Activated T-cell treated with anti-CD3 and anti-CD28 coated beads, Interleukin-2, amount 50 U/mL, for 72 hours (primary cell): ENCODE measurements at places on chromosomes 5 and 9.

DNA sequence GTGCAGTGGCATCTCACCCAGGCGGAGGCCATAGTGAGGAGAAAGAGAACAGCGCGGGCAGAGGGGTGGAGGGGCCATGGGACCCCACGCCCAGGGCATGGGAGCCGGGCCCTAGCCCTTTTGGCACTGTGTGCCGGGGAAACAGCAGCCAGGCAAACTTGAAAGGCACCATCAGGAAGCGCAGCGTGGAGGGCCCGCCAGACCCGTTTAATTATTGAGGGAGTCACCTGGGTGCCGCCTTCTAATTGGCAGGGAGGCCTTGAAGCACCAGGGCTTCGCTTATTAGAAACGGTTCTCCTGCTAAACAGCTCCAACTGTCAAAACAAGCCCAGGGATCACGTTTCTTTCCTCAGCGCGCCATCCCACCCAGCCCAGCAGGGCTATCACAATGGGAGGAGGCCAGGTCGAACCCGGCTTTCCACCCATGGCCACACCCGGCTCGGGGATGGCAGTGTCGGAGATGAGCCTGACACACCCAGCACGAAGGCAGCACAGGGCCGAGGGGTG is 104.6 kb upstream of the SARDH start:
- DNase-seq, result no peak

- DNase-seq, result no peak
These were observed at the start of gene IFNB1 for GRCh38 chr9:21077781-21078180. Gene IFNB1, minus strand, starts transcription at chr9:21077942. Its CDS starts 73 bp downstream, at chr9:21077869.

DNA sequence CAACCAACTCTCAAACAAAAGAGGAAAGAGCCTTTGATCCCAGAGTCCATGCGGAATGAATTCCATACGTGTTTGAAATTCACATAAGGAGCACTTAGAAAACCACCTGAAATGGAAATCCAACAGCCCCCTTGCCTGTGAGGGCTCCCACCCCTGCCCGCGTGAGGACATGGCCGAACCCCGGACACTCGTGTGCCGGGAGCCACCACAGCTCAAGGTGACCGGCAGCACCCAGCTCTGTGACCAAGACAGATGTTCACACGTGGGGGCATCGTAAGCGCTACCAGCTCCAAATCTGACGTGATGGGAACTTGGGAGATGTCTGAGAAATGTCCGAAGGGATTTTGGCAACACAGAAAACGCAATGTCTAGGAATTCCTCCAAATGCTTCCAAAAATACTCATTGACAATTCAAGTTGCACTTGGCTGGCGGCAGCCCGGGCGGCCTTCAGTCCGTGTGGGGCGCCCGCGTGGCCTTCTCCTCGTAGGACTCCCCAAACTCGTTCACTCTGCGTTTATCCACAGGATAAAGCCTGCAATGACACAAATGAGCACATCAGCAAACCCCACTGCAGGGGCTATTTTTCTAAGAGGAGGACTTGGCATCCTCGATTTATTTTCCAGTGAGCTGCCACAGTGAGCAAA is 23.2 kb upstream of the TERT start:
- DNase-seq, result no peak

DNA sequence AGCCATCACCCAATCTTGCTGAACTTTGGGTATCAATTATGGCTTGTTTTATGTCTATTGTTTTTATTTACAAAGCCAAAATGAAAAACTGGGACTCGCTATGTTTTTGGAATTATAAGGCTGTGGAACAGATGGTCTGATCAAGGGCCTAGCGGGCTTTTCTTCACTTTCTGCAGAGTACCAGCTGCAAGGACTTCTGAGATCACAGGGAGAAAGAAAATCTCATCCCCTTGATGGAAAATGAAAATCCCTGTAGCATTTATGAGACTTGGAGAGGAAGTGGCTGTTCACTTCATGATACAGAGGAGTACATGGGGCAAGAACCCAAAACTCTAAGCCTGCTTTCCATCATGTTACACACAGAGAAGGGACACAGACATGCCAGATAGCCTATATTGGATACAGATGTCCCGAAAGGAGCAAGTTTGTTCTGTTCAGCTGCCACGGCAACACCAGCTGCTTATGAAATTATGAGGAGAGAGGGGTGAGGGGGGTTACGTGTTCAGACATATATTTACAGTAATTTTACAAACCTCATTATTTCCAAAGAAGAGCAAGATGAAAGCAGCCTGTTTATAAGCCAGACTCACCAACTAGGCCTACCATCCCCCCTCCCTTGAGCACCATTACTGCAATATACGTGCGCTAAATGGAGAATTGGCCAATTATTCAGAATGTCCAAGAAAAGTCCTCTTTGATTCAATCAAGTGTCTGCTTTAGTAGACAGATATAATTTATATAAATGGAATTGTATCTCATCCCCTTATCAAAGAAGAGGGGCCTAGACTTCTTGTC is 220.0 kb downstream of the MARCHF11 start:
- DNase-seq, result no peak

GRCh38 chr5:149262315-149262714 is 9.3 kb upstream of the AFAP1L1 start:
- no peak for DNase-seq

DNA sequence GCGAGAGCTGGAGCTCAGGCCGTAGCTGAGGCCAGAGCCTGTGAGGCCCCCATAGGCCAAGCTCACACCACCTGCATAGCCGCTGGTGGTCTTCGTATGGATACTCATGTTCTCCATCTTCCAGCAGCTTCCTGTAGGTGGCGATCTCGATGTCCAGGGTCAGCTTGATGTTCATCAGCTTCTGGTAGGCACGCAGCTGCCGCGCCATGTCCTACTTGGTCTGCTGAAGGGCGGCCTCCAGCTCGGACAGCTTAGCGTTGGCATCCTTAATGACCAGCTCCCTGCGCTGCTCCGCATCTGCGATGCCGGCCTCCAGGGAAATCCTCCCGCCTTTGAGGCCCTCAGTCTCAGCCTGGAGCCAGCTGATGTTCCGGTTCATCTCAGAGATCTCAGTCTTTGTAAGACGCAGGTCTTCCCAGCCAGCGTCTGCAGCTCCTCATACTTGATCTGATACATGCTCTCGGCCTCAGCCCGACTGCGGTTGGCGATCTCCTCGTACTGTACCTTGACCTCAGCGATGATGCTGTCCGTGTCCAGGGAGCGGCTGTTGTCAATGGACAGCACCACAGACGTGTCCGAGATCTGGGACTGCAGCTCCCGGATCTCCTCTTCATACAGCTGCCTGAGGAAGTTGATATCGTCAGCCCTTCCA is 172.1 kb downstream of the PPP2R2B start:
- DNase-seq, result no peak

DNA sequence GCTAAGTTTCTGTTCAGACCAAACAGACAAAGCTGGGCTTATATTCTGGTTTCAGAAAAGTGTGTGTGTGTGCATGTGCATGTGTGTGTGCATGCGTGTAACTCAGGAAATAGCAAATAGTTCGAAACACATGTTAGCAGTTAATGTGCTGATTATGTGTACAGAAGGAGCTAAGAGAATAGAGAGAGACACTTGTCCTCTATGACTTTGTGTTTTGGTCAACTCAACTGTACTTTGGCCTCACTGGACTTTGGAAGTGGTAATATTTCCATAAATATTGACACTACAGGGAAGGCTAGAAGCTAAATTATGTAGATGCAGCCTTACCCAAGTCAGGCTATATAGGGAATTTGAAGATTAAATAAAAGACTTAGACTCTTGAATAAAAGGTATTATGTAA is 155.5 kb downstream of the RAB3C start:
- DNase-seq, result no peak

- DNase-seq, result no peak
These were observed 61.2 kb upstream of the ZFR start for GRCh38 chr5:32505756-32506155.

DNA sequence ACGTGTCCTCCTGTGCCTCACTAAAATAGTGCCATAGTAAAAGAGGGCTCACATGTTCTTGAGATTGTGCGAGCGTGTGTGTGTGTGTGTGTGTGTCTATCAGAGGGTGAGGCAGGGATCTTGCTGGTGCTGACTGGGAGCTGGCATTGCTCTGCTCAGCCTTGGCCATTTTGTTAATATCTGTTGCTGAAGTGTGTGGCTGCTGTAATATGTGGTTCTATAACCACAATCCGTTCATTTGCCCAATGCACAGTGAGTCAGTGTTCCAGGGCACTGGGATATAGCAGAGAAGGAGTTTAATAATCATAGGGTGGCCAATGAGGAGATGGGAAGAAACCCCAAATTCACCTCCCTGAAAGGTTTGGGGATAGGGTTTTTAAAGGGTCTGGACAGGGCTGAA is 61.3 kb downstream of the RASGRF2 start:
- no peak for DNase-seq

- DNase-seq, result no peak
These were observed 4.6 kb downstream of the MORN5 start for GRCh38 chr9:122164286-122164685.

DNA sequence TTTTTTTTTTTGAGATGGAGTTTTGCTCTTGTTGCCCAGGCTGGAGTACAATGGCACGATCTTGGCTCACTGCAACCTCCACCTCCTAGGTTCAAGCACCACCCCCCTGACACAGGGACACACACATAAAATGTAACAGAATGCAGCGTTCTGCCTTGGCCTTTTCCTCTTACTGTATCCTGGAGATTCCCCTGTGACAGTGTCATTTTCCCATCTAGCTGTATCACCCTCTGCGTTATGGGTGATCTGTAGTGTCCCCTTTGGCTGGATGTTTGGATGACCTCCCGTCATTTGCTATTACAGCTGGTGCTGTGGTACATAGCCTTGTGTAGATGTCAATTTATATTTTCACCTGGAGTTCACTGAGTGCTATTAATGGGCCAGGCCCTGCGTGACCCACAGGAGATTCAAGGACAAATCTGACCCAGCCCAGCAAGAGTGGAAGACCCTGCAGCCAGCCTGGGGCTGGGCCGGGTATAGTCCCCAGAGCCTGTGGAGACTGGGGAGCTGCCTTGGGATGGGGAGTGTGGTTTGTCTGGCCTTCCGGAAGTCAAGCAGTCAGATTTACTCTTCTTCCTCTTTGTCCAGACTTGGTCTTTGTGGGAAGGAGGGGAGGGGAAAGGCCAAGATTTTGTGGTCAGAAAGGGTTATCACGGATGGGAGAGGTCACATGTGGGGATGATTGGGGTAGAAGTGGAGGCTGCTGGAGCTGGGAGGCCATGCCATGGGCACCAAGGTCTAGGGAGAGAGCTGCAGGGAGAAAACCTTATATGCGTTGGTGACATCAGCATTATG is 43.6 kb downstream of the ERGIC1 start:
- no peak for DNase-seq

GRCh38 chr9:121601194-121601593 is 50.2 kb upstream of the DAB2IP start:
- no peak for DNase-seq

GRCh38 chr9:127503947-127504886 is 52.9 kb downstream of the LRSAM1 start:
- DNase-seq, result peak; percentile 85

DNA sequence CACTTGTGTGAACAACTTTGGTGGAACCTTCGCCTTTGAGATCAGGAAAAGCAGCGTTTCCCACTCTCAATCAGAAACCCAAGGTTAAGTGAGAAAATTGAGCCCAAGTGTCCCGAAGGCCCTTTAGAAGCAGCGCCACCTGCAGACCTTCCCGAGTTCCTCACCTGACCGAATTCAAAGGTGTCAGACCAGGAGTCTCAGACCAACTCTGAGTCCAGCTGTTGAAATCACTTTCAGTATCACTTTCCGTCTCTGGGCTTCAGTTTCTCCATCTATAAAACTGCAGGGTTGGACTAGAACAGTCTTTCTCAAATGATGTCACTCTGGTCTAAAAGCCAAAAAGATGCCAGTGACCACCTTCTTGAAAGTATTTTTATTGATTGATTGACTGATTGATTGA is 31.7 kb upstream of the GRHPR start:
- peak; percentile 35 for DNase-seq

DNA sequence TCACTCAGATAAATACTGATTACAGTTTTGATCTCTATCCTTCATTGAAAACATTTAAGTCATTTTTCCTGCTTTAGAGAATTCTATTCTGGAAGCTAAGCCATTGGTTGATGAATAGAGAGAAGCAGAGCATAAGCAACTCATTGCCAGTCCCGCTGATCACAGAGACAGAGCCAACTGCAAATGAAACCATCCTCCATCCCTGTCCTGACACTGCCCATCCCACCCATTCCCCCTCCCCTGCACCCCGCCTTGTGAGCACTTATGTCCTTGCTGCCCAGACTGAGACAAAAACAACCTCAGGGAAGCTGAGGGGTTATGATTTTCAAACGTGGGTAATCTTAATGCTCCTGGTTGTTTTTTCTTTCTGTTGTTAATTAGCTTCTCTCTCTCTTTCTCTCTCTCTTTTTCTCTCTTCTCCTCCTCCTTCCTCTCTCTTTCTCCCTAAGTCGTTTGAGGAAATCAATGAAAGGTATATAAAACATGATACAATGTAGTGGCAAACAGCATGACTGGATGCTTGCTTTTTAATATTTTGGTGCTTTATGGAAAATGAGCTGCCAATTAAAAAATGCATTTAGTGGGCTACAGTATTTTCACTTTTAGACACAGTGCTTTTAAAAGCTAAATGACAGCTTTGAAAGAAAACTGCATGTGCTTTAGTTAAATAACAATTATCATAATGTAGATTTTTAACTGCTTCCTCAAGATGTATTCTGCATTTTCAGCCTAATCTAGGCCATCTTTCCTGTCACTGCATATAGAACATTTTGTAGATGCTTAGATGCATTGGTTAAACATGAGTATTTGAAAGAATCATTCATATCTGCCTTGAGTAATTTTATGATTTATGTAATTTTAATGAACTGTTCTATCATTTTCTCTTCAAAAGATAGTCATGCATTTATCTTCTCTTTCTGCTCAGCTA is 57.3 kb downstream of the CMYA5 start:
- no peak for DNase-seq

GRCh38 chr9:130936285-130937117 is 2.5 kb downstream of the FIBCD1 start:
- no peak for DNase-seq

DNA sequence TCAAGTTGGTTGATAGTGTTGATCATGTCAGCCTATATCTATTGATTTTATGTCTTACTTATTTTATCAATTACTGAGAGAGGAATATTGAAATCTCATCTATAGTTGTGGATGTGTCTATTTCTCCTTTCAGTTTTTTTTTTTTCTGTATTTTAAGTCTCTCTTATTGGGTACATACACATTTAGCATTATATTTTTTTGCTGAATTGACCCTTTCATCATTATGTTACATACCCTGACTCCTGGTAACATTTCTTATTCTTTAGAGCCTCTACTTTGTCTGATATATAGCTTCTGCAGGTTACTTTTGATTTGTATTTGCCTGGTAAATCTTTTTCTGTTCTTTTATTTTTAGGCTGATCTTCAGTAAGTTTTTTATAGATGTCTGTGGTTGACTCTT is 179.5 kb downstream of the GDNF start:
- DNase-seq, result no peak

DNA sequence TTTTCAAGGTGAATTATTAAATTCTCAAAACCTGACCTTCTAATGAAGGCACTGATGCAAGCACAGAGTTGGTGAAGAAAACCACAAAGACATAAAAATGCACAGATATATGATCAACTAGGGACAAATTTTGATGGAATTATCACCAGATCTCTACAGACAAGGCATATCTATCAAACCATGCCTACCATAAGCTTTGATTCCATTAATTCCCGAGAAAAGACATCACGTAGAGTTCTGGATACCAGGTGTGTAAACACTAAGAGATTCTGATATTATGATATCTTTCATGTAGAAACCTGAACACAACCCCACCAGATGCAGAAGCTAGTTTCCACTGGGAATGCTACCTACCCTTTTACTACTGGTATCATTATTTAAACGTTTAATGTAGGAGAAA is 140.6 kb downstream of the SLF1 start:
- no peak for DNase-seq

GRCh38 chr9:880725-881124 is 39.2 kb downstream of the DMRT1 start:
- DNase-seq, result peak; percentile 14
